Progenitor cell of endocrine pancreas (in vitro differentiated cells): ENCODE measurements at places on chromosomes 12 and 14. TPM values are rescaled to one million over a fixed set of nuclear protein-coding genes. Genes with fewer than 3 reads are reported as not detected.

DNA sequence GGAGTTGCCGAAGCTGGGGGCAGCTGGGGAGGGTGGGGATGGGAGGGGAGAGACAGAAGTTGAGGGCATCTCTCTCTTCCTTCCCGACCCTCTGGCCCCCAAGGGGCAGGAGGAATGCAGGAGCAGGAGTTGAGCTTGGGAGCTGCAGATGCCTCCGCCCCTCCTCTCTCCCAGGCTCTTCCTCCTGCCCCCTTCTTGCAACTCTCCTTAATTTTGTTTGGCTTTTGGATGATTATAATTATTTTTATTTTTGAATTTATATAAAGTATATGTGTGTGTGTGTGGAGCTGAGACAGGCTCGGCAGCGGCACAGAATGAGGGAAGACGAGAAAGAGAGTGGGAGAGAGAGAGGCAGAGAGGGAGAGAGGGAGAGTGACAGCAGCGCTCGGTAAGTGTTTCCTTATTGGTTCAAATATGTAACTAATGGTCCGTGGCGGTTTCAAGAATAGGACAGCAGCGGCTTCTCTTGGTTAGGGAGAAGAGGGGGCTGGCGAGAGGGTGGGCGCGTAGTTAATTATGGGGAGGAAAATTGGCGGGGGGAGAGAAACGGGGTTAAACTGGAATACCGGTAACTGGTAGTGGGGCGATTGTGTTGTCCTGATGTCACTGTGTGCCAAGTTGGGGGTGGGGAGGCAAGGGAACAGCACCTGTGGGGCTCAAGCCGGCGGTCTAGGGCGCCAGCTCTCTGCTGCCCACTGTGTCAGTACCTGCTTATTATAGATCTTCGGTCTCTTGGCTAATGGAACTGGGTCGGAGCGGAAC is 8.4 kb downstream of the HOXC8 start:
- peak overlapping the region; percentile 38 for H3K4me3 ChIP-seq
- peak overlapping the region; percentile 16 for H3K27ac ChIP-seq
- peaks cover 92% of the 10 kb centered on the region for H3K27me3 ChIP-seq
- no peak for DNase-seq

DNA sequence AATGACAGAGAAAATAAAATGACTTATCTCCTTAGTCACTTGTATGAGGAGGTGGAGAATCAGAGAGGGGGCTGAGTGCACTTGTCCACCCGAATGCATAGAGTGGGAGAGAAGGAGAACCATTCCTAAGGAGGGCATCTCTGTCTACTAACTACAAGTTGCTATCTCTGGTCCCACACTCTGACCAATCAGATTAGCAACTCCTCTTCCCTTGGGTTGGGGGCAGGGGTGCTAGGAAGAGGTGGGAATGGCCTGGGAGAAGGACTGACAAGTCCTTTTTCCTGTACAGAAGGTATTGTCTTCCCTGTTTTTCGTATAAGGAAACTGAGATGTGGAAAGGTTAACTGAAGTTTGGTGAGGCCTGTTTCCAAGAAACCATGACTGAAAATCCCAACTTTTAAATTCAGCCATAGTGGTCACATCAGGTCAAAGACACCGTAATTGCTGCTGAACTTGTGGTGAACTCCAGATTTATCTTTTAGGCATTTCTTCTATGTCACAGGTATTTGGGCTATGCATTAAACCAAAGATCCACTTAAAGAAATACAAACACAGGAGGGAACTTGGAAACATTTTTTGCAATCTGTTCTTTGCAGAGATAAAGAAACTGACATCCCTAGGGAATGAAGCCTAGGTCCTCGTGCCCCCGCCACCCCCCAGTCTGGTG is 207.8 kb downstream of the CRADD start:
- no peak overlapping the region for H3K27ac ChIP-seq
- no peak for DNase-seq
- no peak overlapping the region for H3K4me3 ChIP-seq
- H3K36me3 ChIP-seq: no peaks in the 10 kb centered on the region
- peaks cover 22% of the 10 kb centered on the region for H3K4me1 ChIP-seq

GRCh38 chr14:29897181-29897580 is 30.5 kb downstream of the PRKD1 start:
- peaks cover 12% of the 10 kb centered on the region for H3K27me3 ChIP-seq
- H3K4me3 ChIP-seq: no peak overlapping the region
- DNase-seq: no peak
- no peak overlapping the region for H3K27ac ChIP-seq
- peaks cover 32% of the 10 kb centered on the region for H3K4me1 ChIP-seq
- no peaks in the 10 kb centered on the region for H3K36me3 ChIP-seq

DNA sequence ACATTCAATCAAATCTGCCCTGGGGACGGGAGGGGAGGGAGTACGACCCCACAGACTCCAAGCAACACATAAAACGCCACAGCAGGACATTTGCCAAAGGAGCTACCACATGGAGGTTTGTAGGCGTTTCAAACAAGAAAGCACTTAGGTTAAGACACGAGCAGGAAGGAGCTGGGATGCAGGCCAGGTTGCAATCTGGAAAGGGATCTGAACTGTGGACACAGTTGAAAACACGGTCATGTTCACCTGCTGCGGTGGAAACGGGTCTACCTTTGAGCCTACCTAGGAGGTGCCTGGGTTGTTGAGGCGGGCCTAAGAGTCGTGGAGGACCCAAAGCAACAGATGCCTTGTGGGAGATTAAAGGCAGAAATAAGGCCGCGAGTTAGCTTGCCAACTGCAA is 18.4 kb downstream of the PRKAB1 start:
- no peaks in the 10 kb centered on the region for H3K27me3 ChIP-seq
- H3K4me1 ChIP-seq: peaks cover 29% of the 10 kb centered on the region
- H3K4me3 ChIP-seq: no peak overlapping the region
- no peak overlapping the region for H3K27ac ChIP-seq
- peaks cover 12% of the 10 kb centered on the region for H3K36me3 ChIP-seq
- no peak for DNase-seq

RHEBL1 gene
- total RNA-seq: 0.72 and 0.75 TPM in 2 replicates

YAF2 gene
- 30.5 and 33.8 TPM in 2 replicates for total RNA-seq

DIABLO gene
- 63.8 and 65.3 TPM in 2 replicates for total RNA-seq

NRIP2 gene
- total RNA-seq: not detected in 2 replicates
